Left ventricle myocardium inferior (tissue), 1 donor: ENCODE measurements at places on chromosomes 1 and 21. TPM values are rescaled to one million over a fixed set of nuclear protein-coding genes. Genes with fewer than 3 reads are reported as not detected.

DNA sequence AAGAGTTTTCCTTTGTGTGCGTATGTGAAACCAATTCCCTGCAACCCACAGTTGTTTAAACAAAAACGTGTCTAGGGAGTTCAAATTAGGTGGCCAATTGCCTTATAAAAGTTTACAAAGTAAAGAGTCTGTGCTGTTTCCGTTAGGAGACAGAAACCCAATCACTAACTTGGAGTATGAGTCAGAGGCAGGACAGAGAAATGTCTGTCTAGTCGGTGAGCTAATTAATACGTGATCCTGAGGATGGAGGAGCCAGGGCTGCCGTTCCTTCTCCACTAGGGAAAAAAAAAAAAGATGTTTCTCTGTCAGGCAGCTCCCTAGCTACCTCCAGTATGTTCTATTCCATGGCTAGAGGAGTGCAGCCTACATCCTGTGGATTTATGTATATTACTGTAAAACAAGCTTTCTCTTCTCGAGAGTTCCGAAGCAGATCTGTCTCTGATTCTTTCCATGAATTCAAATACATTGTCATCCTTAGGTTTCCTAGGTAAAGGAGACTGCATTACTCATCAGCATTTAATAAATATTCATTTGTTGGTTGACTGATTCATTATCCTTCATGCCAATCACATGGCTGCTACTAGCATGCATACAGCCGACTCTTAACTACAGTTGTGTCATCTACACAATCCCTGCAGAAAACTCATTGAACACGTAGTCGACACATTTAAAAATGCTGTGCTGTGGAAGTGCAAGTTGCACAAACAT is 430.6 kb downstream of the KIF26B start:
- no peaks in the 10 kb centered on the region for H3K4me1 ChIP-seq
- H3K27ac ChIP-seq: no peak overlapping the region
- H3K36me3 ChIP-seq: no peaks in the 10 kb centered on the region
- H3K4me3 ChIP-seq: no peak overlapping the region
- no peak for DNase-seq

- H3K4me3 ChIP-seq: no peak overlapping the region
- H3K27ac ChIP-seq: no peak overlapping the region
- H3K27me3 ChIP-seq: no peaks in the 10 kb centered on the region
- no peaks in the 10 kb centered on the region for H3K4me1 ChIP-seq
- DNase-seq: no peak
- H3K36me3 ChIP-seq: no peaks in the 10 kb centered on the region
Observed at GRCh38 chr1:170284951-170285350, 139.2 kb downstream of the NTMT2 start.

The KRTAP22-1 gene
- total RNA-seq: not detected

The PRAMEF11 gene
- total RNA-seq: not detected

- no peak overlapping the region for H3K4me3 ChIP-seq
- peaks cover 3% of the 10 kb centered on the region for H3K27me3 ChIP-seq
- no peaks in the 10 kb centered on the region for H3K36me3 ChIP-seq
Observed at GRCh38 chr21:31426235-31426797, 82.3 kb upstream of the TIAM1 start.
